ENCODE measurements at places on chromosomes 12 and 14. TPM values are rescaled to one million over a fixed set of nuclear protein-coding genes. Genes with fewer than 3 reads are reported as not detected.

DNA sequence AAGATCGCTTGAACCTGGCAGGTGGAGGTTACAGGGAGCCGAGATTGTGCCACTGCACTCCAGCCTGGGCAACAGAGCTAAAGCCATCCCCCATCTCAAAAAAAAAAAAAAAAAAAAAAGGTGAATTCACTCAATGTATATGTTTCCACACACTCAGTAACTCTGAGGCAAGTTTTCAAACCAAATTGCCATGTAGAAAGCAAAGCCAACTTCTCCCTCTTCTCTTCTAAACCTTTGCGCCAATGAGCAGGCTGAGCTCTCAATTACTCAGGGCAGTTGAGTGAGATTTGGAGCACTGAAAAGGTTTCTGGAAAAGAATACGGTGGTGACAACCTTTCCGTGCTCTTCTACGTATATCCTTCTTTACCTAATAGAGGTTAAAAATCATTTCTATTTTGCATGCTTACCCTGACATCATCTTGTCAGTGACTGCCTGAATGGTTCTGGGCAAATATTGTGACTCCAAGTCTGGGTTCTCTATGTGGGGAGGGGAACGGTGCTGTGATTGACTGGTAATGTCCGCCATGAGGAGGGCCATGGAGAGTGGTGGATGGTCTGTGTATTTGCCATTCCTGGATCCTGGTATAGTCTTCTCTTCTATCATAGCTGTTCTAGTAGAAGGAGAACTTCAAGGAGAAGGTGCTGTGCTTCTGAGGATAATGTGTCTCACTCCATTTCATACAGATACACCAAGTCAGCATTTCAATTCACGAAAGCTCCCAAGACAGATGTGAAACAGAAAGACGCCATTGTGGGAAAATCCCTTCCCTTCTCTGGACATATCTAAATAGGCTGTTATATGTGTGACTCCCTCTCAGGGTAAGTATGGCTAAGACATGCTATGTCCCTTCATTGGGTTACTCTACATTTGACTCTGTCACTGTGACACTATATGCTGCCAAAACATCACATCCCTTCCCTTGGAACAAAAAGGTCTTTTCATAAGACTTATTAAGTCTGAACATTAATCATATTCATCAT lies 46.2 kb upstream of the MED13L start:
- no peak for DNase-seq

DNA sequence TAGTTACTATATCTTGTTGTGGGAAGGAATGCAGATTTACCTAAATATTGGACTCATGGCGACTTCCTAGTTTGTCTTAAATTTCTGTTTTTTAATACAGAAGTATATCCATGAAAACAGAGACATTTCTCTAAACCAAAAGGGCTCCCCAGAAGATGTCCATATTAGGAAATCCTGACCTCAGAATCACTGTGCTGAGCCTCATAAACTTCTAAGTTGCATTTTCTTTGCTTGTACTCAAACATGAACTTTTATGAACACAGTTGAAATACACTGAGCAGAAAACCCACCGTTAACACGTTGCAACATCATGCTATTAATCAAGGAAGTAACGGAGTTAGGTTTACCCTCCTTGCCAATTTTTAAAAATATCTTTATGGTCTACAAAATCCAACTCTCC lies 42.9 kb upstream of the NR2C1 start:
- no peak for DNase-seq

DNA sequence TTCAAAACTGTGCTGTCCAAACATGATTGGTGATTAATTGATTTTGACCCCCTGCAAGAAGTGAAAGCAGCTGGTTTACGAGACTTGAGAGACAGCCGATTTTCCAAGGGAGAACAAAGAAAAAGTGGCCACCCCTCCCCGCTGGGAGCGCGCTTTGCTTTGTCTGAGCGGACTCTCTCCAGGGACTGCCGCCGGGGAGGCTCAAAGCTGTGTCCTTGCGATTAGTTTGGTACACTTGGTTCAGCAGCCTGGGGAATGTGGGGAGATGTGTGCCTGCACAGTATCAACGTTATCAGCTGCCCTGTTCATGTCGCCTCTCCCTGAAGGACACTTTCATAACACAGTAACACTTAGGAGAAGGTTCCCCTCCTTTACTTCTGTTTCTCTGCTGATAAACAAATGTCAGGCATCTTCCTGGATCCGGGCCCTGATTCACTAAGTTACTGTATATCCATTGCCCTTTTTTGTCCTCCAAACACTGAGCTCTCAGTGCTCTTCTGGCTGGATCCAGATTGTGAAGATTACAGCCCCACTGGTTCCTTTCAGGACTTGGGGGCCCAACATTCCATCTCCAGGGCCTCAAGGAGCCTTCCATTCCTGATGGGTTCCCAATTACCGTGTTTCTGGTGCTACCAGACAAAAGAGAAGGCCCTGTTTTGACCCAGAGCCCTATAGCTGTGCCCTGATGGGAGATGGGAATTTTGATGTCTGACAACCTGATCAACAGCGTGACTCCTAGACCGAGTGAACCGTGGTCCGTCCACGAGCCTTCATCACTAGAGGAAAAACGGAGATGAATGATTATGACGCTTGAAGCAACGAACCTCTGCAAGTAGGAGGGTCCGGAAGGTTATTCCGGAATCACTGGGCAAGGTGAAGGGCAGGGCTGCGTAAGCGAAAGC lies 31.7 kb upstream of the TUBA1C start:
- DNase-seq = no peak

DNA sequence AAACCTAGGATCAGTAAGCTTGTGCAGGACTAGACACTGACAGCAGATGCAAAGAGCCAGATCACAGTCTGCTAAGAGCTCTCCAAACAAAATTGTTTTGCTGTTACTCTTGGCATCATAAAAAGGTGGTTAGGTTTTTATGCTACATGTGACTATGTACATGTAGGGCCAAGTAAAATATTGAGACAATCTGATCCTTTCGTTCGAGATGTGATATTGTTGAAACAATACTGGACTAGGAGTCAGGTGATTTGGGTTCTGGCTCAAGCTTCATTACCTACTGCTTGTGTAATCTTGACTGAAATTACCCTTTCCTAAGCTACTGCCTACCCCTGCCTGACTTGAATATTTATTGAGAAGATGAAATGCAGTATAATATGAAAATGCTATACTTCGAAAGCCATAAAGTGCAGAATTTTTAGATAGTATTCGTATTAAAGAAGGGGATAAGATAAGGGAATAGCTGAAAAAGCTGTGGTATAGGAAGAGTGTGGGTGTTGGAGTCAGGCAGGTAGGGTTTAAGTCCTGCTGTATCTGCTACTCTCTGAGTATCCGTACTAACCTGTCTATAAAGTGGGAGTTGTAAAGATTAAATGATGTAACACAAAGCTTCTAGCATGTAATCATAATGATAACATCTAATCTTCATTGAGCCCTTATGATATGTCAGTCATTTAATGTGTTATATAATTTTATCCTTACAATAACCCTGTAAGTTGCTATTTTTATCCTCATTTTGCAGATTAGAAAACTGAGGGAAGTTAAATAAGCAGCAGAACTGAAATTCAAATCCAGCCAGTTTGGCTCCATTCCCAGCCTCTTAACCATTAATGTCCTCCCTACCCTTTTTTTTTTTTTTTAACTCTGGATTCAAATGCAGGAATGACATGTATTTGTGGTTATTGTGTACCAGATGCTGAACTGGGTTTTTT lies 38.6 kb upstream of the ATF1 start:
- DNase-seq = no peak

- no peak for DNase-seq
Measured at GRCh38 chr14:39376667-39377403, 55.4 kb downstream of the FBXO33 start.

DNA sequence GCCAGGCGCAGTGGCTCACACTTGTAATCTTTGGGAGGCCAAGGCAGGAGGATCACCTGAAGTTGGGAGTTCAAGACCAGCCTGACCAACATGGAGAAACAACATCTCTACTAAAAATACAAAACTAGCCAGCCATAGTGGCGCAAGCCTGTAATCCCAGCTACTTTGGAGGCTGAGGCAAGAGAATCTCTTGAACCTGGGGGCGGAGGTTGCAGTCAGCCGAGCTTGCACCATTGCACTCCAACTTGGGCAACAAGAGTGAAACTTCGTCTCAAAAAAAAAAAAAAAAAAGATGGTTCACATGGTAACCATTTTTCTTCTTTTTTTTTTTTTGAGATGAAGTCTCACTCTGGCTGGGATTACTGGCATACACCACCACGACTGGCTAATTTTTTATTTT lies 35.3 kb downstream of the SLC2A14 start:
- DNase-seq = no peak

DNA sequence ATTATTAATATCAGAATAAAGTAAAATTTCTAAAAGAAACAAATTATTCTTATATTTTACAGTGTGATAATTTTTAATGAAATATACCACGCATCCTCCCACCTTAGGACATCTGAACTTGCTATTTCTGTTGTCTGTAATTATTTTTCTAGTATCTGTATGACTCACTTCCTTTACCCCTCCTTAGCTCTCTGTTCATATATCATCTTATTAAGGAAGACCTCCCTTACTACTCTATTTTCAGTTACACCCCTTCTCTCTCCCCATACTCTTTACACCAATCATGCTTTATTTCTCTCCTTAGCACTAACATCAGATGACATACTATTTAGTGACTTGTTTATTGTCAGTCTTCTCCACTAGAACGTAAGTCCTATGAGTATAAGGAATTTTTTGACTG lies 34.2 kb upstream of the C12orf50 start:
- no peak for DNase-seq

AQP2 gene
- not detected for total RNA-seq

Measured in H1 (cell line).